ENCODE measurements at places on chromosomes 13 and 19.
A peak's percentile ranks its signal among the peaks of the same experiment; 100 is the strongest.

- peak; percentile 59 for DNase-seq
Observed at GRCh38 chr13:43331672-43332071, 308.3 kb downstream of the DNAJC15 start.

DNA sequence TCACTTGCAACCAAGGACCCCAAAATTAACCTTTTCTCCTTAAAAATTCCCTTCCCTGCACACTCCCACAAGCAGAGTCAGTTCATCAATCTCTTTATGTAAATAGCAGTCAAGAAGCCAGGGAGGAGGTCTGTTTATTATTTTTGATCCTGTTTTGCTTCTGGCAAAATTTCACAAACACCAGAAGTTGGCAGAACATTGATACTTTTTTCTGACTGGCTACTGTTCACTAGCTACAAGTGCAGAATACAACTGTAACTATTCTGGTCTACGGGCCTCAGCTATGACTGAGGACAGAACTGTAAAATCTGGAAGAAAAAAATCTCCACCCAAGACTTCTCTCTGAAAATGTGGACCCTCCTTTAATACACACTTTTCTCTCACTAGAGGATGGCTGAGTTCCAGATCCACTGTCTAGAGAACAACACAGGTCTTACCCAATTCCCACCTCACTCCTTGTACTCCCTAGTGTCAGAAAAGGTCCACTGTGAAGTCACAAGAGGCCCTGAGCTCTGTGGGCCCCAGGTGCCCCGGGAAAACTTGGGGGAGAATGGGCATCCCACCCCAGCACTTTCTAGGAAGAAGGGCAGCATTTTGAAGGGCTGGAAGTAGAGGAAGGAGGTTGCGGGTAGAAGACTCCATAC lies 14.5 kb downstream of the STARD13 start:
- no peak for DNase-seq

GRCh38 chr19:18097217-18097992 lies at the start of gene MAST3:
TSS of gene MAST3 (plus strand) at chr19:18097778. CDS start at chr19:18097793, 15 bp downstream.
- DNase-seq: peak; percentile 64

GRCh38 chr19:48628486-48629296 lies 8.5 kb downstream of the DBP start:
- no peak for DNase-seq

DNA sequence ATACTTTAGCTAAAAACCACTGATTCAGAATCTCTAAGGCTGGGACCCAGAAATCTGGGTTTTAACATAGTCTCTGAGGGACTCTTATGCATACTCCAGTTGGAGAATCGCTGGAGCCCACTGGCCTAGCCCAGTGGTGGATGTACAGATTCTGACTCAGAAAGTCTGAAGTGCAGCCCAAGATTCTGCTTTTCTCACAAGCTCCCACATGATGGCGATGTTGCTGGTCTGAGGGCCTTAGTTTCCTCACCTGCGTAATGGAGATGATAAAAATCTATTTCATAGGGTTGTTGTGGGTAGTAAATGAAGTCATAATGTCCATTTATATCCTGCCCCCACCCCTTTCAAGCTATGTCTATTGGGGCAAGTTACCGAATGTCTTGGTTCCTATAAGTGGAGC lies 7.7 kb upstream of the CDADC1 start:
- peak; percentile 24 for DNase-seq

DNA sequence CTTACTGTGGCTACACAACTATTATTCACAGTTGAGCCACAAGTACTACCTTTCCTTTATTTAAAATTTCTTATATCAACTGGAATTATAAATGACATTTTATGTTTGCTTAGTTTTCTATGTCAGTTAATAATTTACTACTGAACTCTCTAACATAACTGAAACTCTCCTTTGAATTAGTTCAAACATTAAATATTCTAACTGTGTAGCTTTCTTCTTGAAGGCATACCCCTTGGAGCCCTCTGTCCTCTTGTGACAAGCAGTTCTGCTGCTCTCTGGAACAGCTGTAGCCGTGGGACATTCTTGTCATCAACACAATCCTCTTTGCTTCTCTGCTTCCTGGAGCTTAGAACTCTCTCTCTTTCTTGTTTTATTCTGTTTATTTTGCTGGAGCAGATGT lies 244.8 kb downstream of the NHLRC3 start:
- DNase-seq: no peak

- no peak for DNase-seq
Observed at GRCh38 chr13:49615836-49616675, 12.3 kb upstream of the ARL11 start.

DNA sequence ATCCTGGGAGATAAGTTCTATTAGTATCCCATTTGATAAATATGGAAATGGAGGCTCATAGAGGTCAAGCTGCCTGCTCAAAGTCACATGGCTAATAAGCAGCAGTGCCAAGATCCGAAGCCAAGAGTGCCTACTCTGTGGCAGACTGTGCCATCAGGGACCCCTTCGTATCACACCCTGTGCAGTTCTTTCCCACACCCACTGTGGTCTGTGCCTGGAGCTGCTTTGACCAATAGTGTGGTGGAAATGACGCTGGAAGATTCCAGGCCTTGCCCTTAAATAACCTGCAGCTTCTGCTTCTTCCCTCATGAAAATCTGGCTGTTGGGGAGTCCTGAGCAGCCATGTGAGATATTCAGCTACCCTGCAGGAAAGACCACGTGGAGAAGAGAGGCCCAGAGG lies 10.1 kb downstream of the OPA3 start:
- no peak for DNase-seq

GRCh38 chr13:43058831-43059230 lies 35.4 kb downstream of the DNAJC15 start:
- DNase-seq: peak; percentile 33

DNA sequence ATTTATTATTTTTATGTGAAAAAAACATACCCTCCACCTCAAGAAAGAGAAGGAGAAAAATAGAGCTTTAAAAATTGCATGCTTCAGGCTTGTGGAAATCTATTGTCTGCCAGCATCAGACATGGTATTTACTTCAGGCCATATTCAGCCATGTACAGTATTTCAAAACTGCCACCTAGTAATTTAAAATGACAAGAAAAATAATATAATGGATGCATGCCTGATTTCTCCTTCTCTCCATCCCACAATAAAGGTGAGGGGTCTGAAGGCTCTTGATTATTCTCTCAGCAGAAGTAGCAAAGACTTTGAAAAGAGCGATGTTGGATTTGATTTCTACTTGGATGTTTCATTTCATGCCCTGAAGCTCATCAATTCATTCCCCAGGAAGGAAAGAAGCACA lies 250.7 kb downstream of the TBC1D4 start:
- DNase-seq: no peak

DNA sequence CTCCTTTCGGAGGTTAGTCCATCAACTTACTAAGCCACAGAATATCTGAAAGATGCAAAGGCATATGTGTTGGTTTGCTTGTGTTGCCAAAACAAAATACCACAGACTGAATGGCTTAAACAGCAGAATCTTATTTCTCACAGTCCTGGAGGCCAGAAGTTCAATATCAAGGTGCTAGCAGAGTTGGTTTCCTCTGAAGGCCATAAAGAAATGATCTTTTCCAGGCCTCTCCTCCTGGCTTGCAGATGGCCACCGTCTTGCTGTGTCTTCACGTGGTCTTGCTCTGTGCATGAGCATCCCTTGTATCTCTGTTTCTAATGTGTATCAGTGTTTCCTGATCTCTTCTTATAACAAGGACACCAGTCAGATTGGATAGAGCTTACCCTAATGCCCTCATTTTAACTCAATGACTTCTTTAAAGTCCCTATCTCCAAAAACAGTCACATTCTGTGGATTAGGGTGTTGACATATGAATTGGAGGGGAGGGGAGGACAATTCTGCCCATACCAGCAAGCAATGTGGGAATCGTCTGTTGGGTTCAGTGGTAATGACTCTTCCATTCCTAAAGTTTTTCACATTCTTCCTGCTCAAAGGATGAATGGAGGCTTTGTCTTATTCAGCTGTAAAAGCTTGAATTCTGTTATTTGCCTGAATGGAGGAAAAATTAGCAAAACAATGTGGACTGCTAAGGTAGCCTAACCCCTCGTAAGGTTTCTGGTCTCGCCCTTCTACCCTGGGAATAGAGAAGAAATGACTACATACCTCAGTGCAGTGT lies 715.7 kb downstream of the DIAPH3 start:
- peak; percentile 86 for DNase-seq

DNA sequence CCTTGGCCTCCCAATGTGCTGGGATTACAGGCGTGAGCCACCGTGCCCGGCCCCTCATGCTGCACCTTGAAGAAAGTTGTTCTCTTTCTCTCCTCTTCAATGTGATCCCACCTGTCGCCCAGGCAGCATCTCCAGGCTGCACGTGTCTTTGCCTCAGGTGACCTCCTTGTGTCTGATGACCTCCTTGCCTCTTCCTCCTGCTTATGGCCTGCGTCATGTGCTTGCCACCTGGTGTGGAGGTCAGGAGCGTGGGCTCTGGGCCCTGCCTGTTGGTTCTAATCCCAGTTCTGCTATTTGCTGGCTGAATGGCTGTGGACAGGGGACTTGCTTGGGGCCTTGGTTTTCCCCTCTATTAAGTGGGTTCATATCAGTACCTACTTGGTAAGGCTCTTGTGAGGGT lies 6.3 kb downstream of the BICRA start:
- DNase-seq: no peak

- DNase-seq: no peak
Observed at GRCh38 chr13:106795847-106796246, 227.9 kb upstream of the ARGLU1 start.

DNA sequence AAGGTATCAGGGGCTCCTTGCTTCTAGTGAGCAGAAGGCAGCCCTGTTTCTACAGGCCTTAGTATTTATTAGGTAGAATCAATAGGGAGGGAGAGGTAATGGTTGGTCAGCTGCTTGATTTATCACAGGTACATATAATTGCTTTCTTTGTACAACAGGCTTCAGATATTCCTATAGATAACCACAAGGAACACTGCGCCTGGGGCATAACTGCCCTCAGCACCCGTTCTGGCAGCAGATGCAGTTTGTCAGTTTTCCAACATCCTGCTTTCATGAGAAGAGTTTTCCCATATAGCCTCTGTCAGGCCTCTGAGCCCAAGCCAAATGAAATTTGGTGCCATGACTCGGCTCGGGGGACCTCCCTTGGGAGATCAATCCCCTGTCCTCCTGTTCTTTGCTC lies 12.4 kb upstream of the ZNF486 start:
- no peak for DNase-seq

- no peak for DNase-seq
Observed at GRCh38 chr19:42250183-42250665, 4.7 kb downstream of the ERF start.

DNA sequence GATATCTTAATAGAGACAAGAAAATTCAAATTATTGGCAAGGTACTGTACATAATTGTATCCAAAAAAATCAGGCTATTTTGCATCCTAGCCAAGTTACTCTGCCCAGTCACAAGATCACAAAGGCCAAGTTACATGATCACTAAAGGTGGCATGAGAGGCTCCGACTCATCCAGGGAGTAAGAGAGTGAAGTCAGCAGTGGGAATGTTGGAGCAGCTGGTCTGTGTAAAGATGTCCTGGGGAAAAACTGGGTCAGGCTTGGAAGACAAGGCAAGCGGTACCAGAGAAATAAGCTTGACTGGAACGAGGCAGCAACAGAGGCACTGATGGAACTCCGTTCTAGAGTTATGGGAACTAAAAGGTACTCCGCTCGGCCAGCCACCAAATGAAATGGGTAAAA lies 50.2 kb upstream of the PSG2 start:
- DNase-seq: no peak

DNA sequence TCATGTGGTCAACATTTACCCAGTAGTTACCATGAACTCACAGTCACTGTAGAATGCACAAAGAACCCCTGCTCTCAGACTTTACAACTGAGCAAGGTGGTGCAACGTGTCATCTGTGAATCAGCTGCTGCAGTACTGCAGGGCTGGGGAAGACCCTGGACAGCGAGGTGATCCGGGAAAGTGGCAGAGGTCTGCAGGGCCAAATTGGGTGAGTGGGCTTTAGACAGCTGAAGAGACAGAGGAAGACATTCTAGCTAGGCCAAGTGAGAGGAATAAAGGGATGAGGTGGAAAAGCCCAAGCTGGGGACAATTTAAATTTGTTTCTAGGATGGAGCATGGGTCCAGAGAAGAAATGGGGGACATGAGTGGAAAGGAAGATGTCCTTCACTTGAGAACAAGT lies 270.5 kb downstream of the DCLK1 start:
- DNase-seq: no peak

- DNase-seq: no peak
Observed at GRCh38 chr13:98143601-98144026, 720 bp downstream of the FARP1 start.

GRCh38 chr19:11399667-11400066 lies 15.6 kb upstream of the EPOR start:
- DNase-seq: no peak

DNA sequence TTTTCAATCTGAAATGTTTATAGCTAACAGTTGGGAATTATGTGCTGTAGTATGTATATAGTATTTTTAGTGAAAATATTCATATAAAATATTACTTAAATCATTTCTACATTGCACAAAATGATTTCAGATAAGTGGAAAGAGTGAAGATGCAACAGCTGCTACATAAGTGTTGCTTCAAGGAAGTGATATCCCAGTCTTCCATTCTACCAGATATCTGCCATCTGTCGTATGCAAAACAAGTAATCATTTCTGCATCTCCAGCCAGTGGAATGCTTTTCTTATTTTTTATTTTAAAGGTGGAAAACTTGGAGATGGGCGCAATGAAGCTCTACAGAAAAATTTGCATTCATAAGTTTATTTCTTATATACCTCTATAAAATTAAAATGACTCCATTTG lies 152.5 kb upstream of the MAB21L1 start:
- no peak for DNase-seq

DNA sequence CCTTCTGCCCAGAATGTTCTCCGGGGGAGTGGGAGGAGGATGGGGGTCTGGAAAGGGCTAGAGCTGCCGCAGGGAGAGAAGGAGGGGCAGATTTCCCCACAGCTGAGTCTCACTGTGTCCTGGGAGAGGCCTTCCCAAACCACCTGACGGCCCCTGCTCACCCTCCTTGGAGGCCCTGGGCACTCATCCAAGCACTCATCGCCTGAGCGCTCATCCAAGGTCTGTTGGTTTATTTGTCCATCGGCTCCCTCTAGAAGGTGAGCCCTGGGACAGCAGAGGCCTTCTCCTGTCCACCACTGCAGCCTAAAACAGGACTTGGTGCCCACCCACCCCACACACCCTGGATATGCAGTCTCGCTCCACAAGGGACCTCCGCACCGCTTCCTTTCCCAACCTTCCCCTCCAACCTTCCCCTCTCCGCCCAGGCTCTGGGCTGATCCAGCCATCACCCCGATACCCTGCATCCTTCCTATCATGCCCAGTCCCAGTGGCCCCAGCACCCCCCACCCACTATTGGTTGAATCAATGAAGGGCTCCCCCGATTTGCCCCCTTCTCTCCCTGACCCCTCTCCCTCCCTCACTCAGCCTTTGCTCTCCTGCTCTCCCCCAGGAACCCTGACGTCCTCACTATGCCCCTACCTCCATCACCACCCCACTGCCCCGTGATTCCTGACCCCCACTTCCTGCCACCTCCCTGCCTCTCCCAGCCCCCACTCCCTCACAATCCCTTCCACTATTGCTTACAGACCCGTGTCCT lies 1.7 kb downstream of the UBXN6 start:
- peak; percentile 75 for DNase-seq

- DNase-seq: peak; percentile 39
Observed at GRCh38 chr13:66618702-66619101, 611.4 kb downstream of the PCDH9 start.

- DNase-seq: no peak
Observed at GRCh38 chr13:40508767-40509342, 157.6 kb downstream of the FOXO1 start.

GRCh38 chr13:97276862-97277269 lies 54.7 kb downstream of the MBNL2 start:
- DNase-seq: no peak

- DNase-seq: peak; percentile 98
Observed at GRCh38 chr19:50657712-50658440, 8.6 kb downstream of the C19orf81 start.

- no peak for DNase-seq
Observed at GRCh38 chr13:51676739-51677138, 92.5 kb downstream of the WDFY2 start.

Measured in fibroblast of upper back skin (primary cell).